ENCODE measurements at places on chromosomes 5 and 9.

DNA sequence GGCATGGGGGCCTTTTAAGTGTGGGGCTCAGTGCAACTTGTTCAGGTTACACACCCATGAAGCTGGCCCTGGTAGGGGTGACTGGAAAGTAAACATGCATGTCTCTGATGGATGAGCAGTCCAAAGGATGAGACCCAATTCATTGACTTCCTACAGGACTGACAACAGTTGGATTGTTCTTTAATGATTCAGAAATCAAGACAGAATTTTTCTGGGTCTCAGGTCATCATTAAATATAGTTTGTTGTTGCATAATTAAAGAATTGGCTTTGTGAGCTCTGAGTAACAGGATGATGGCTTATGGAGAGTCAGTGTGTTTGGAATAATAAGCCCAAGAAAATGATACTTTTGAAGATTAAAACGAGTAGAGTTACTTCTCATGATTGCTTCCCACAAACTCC lies 604.2 kb upstream of the CLINT1 start:
- no peak for DNase-seq

- peak; percentile 31 for DNase-seq
These were observed 2.1 kb upstream of the ALDH7A1 start for GRCh38 chr5:126597156-126597555.

DNA sequence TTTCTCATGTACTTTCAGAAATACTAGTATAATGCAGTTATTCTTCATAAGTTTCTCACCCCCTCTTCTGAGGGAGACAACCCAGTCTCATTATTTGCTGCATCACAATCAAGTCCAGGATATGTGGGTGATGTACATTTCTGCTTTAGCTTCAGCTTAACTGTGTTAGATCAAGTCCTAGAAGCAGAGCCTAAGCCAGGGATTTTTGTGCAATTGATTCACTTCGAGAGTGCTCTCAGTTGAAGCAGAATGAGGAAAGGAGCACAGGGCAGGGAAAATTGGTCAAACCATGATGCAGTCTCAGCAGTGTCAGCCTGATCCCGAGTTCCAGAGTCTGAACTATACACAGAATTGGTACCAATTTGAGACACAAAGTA lies 15.1 kb downstream of the HNRNPK start:
- peak; percentile 35 for DNase-seq

DNA sequence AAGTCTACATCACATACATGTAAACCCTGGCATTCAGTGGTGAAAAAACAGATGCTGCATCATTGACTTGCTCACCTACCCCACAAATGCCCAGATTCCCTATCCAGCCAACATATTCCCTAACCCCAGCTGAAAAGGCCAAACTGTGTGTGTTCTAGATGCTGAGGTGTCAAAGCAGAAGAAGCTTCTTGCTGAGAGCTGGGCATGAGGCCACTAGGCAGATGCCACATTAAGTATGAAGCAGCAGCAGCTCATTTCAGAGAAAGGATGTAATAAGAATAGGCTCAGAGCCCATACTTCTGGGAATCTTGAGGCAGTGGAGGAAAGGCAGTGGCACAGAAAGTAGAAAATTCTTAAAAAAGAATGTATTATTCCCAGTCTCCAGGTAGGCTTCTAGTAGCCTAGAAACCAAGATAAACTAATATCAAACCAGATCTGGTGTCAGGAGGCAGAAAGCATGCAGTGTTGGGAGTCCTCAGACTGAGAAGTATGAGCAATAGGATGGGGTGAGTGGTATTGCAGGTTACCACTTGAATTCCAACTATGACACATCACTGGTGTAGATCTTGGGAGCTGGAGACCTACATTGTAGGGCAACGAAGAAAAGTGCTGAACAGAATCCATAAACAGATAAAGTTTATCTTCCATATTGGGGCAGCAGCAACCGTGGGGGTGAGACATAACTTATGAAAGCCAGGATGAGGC lies 71.9 kb upstream of the GRHPR start:
- no peak for DNase-seq

DNA sequence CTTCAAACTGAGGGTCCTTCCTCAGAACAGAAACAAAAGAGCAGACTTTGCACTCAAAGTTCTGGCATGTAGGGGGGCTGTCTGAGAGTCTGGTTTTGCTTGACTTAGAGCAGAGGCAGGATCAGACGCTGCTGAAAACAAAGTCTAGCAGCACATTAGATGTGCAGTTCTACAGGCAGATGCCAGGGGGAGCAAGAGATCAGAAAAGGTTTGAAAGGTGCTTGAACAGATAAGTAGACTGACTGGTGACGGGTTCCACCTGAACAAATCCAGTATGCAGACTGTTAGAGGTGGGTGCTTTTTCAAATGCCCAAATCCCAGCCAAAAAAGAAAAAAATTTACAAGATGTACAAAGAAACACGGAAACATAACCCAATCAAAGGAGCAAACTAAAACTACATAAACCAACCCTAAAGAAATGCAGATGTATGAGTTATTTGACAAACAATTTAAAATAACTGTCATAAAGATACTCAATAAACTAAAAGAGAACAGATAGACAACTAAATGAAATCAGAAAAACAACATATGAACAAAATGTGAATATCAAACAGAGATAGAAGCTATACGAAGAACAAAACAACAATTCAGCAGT lies 194.7 kb upstream of the FREM1 start:
- peak; percentile 57 for DNase-seq

DNA sequence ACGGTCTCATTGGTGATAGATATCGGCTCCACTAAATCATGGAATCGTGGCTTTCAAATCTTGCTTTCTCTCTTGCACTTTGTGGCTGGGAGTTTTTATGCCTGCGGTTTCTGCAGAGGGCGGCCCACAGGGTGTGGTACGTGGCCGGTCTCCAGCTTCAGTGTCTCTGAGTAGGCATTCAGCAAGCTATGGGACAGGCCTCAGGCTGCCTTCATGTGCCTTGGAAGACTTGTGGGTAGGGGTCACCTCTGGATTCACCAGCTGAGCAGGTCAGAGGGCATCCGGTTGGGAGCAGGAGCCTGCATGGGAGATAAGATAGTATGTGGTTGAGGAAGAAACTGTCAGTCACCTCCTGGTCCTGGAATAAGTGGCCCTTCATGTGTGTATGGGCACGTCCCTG lies 47.7 kb downstream of the AMBP start:
- no peak for DNase-seq

GRCh38 chr5:132491368-132492364 lies 1.1 kb upstream of the IRF1 start:
- DNase-seq, result no peak

GRCh38 chr5:72107901-72108201 lies 576 bp downstream of the MAP1B start:
- DNase-seq, result peak; percentile 79
